ENCODE measurements at places on chromosomes 13 and 19.

DNA sequence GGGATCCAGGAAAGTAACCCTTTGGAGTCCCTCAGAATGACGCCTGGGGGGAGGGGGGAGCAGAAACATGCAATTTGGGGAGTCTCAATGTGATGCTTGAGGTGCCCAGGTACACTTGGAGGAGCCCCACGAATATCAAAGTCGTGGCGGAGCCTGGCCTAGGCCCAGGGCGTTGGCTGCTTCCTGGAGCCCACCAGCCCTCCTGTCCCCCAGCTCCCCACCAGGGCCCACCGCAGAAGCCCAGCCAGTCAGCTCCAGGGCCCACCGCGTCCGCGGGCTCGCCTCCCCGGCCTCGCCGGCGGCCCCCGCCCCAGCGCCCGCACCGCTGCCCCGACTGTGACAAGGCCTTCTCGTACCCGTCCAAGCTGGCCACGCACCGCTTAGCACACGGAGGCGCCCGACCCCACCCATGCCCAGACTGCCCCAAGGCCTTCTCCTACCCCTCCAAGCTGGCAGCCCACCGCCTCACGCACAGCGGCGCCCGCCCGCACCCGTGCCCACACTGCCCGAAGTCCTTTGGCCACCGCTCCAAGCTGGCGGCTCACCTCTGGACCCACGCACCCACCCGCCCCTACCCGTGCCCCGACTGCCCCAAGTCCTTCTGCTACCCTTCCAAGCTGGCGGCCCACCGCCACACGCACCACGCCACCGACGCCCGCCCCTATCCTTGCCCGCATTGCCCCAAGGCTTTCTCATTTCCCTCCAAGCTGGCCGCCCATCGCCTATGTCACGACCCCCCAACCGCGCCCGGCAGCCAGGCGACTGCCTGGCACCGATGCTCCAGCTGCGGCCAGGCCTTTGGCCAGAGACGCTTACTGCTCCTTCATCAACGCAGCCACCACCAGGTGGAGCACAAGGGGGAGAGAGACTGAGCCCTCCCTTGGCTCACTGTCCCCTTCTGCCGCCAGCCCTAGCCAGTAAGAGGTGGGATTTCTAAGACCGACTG, 2.1 kb downstream of the ZNF575 start:
- no peak for DNase-seq

DNA sequence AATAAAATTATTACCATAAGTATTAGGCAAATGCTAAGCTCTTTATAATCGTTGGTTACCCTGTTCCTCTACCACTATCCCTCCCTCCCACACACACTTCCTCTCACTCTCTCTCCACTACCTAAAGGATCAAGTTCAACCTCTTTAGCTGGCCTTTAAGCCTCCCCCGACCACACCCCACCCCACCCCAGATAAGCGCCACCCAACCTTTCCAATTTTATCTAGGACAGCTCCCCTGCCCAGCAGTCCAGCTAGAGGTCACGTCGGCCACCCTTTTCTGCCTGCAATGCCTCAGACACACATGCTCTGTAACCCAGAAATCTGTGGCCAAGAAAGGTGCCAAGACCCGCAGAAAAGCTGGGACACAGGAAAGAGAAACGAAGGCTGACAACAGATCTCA, 1.1 kb downstream of the LYPD4 start:
- peak; percentile 38 for DNase-seq

DNA sequence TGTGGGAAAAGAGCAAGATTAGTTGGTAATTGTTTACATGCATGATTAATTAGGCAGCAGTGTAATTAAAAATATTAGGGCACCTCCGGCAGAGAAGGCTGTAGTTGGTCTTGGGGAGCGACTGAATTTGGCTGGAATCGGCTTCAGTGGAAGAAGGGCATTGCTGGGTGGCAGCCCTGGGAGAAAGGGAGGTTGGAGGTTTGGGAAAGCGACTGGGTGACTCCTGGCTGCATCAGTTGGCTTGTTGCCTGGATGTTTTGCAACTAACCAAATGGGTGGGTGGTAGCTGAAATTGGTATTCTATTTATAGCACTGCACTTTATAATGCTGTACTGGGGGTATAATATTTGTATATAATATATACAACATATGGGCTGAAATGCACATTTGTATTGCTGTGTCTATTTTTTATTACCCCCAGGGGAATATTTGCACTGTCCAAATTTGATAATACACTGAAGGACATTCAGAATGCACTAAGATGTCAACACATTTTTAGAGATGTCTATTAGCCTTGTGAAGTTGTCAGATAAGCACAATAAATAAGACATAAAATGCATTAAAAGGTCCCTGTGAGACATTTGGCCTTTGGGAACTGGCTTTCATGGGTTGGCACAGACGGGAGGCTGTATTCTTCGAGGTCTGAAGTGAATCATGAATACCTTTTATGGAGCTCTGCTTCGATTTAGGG, 1.7 kb downstream of the B3GLCT start:
- no peak for DNase-seq

DNA sequence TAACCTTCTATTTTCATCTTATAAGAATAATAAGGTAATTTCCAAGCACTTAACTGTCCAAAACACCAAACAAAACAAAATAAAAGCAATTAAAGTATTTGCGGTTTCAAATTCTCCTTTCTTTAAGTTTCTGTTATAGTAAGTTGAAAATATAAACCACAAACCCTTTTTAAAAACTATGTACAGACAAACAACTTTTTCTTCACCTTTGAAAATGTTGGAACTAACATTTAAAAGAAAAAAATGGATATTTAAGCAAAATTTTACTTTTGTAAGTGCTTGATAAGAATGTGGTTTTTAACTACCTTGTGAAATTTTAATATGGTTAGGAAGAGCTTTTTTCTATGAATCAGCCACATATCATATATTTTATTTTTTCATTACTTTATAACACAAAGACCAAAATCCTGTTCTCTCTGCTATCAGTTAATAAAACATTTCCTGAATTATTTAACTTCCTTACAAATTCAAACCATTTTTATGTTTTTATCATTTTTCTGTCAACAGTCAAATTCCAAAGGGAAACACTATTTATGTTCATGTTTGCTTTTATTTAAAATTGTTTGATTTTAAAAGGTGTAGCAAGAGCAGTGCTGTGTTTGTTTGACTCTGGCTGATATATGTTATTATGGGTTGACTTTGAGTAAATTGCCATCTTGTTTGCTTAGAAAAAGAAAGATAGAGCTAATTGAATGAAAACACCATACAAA, 554.1 kb upstream of the KLHL1 start:
- peak; percentile 9 for DNase-seq

- DNase-seq: no peak
These were observed 6.4 kb downstream of the GNA15 start for GRCh38 chr19:3142292-3142670.

- no peak for DNase-seq
These were observed 7.8 kb downstream of the ZNF350 start for GRCh38 chr19:51978882-51979281.

- peak; percentile 80 for DNase-seq
These were observed 84.0 kb downstream of the MZT1 start for GRCh38 chr13:72643311-72643989.

DNA sequence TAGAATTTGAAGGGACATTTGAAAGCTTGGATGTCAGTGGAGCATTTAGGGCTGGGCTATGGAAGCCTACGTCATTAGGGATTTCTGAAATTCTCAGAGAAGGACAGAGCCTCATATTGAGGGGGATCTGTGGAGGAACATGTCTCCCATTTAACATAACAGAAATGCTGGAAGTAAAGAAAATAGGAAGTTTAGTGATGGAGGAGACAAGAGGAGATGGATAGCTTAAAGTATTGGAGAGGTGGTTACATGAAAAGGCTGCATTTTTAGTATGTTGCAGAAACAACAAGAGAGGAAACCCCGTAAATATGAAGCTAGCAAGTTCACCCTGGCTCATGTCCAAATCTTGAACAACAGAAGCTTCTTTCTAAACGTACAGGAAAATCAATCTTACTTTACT, 24.4 kb downstream of the LIG4 start:
- no peak for DNase-seq

All from OCI-M1 (cell line).